ENCODE measurements at places on chromosomes 11 and 22.

GRCh38 chr22:48320683-48321451 lies 1506.8 kb downstream of the BRD1 start:
- DNase-seq = no peak

- peak; percentile 62 for DNase-seq
Measured at GRCh38 chr11:12052676-12053605, 44.5 kb upstream of the DKK3 start.

- DNase-seq = no peak
Measured at GRCh38 chr11:112744041-112744440, 217.2 kb upstream of the NCAM1 start.

- DNase-seq = no peak
Measured at GRCh38 chr11:83691451-83691950, 405.3 kb upstream of the CCDC90B start.

DNA sequence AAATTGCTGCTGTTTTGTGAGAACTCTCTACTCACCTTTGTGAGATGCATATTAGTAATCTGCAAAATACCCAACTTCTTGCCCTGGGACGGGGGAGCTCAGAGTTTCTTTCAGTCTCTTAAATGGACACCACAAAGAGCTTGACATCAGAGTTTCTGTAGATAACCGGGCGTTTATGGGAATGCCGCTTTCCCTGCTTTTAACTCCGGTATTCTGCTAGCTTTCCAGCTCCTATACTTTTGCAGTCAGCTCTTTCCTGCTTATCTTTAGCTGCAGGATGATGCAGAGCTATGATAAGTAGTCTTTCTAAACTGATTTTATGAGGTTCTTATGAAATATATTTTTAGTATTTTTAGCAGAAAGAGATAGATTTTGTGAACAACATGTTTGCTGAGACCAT lies 154.6 kb upstream of the SORL1-AS1 start:
- DNase-seq = no peak

DNA sequence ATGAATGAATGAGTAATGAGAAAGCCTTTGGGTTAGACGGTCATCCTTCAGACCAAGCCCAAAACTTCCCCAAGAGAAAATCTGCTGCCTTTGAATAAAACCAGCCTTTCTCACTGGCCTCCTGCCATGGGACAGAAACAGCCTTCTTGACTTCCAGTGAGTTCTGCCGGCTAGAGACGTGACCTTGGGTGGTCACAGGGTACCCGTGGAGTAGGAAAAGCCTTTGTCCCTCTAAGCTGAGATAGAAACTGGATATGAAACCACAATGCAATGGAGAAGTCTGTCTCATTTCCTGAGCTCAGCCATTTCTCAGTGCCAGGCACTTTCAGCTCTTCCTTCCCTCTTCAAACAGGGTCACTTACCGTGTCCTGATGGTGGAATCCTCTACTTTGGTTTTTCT lies 21.2 kb upstream of the YWHAH start:
- DNase-seq = no peak

DNA sequence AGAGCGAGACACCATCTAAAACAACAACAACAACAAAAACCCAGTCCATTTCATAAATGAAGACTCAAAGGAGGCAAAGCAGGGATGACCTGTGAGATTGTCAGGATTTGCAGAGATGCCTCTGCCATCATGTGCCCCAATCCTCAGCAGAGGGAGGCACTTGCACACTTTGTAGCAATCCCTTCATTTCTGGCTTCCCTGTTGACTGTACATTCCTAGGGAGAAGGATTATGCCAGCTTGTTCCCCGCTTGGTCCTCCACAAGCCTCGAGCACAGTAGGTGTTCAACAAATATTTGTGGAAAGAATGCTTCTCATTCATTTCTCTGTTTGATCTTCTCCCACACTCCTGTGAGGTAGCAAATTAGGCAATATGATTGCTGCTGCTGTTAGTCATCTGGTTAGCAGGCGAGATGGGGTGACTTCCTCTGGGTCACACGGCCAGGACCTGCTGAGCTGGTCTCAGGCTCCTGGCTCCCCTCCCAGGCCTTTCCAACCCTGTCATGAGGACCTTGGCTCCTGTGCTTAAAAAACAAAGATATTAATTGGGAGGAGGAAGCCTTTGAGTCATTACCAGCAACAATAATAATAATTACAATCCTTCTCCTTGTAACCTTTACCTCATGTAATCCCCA lies 34.1 kb downstream of the LIF start:
- peak; percentile 66 for DNase-seq

DNA sequence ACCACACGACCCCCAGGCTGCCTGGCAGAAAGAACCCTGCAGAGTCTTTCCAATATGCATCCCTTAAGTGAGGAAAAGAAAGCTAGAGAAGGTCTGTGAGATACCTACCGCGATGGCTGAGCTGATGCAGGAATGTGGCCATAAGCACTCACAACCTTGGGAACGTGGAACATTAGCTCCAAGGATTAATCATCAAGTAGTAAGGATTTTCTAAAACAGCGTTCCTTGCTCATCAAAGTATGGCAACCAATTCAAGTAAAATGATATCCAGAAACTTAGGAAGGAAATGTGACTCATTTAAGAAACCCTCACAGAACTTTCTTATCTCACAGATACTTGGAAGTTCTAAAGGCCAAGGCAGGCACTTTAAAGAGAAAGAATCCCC lies 12.8 kb downstream of the PACSIN2 start:
- DNase-seq = no peak

GRCh38 chr11:44496391-44496790 lies 69.1 kb upstream of the CD82 start:
- DNase-seq = no peak

GRCh38 chr11:122714484-122714883 lies 59.0 kb downstream of the UBASH3B start:
- no peak for DNase-seq

DNA sequence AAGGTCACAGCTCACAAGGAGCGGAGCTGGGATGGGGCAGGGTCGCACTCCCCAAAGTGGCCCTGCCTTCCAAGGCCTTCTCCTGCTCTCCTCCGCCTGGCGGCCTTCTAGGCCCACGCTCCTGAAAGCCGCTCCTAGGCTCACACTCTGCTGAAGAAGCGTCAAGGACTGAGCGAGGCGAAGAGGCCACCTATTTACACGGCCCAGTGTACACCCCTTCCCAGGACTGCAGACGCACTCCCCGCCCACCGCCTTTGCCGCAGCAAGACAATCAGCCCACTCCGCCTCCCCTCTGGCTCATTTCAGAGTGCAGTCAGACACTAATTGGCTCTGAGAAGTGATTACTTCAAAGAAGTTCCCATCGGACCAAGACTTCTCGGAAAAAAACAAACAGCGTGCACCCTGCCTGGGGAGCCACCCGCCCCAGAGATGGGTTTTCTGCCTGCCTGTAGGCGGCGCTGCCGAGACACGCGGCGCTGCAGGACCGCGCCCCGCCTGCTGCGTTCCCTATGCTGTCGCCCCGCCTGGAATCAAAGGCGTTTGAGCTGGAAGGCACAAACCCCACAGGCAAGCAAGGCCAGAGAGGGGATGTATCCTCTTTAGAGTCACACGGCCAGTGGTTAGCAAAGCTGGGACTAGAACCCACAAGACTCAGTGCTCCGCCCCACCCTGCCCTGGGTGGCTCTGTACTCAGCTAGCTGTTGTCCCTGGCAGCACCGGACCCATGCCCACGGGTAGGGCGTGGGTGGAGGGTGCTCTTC lies 414.8 kb downstream of the BUD13 start:
- no peak for DNase-seq

DNA sequence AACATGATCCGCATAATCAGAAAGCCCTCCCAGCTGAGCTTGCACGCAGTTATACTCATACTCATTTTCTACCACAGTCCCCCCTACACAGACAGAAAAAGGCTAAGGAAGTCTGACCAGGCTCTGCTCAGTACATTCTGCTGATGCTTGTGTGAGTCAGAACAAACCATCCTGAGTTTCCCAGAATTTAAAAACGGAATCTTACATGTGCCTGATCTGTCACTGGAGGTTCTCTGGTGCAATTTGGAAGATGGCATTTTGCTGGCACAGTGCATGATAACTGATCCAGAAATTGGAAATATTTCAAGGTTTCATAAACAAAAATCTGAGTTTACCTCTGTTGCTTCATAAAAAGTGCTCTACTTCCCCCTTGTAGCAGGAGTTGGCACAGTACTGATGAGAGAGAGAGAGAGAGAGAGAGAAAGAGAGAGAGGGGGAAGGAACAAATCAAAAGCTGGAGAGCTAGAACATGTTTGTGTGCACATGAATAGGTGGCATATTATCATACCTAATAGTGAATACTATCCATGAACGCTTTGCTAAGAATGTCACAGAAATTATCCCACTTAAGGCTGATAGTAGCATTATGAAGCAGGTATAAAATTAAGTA lies 1085.3 kb downstream of the DLG2 start:
- no peak for DNase-seq

- no peak for DNase-seq
Measured at GRCh38 chr11:15794361-15795150, 561.8 kb downstream of the SOX6 start.

DNA sequence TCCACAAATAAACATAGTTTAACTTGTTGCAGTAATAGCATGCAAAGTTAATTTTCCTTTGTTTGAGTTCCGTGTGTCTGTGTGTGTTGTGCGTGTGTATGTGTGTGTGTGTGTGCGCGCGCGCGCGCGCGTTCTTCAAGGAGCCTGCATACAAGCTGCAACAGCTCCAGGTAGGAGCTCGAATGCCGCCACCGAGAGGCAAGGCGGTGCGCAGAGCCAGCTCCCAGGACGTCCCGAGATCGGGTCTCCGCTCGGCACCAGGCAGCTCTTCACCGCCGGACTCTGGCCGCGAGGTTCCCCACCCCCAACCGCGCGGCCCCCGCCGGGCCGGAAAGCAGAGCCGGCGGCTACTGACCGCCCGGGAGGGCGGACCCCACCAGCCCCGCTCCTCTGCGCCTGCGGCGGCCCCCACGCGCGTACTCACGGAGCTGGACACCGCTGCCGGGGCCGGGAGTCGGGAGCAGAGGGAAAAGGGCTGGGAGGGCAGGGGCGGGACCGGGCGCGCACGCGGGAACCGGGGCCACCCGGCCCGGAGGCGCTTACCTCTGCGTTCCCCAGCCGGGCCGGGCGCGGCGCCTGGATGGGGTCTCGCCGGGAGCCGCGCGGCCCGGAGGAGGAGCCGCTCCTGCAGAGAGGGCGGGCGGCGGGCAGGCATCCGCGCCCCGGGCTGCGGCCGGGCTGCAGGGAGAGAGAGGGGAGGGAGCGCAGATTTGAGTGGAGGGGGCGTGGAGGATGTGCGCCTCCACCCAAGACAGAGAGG lies 40.4 kb upstream of the AKIP1 start:
- no peak for DNase-seq

DNA sequence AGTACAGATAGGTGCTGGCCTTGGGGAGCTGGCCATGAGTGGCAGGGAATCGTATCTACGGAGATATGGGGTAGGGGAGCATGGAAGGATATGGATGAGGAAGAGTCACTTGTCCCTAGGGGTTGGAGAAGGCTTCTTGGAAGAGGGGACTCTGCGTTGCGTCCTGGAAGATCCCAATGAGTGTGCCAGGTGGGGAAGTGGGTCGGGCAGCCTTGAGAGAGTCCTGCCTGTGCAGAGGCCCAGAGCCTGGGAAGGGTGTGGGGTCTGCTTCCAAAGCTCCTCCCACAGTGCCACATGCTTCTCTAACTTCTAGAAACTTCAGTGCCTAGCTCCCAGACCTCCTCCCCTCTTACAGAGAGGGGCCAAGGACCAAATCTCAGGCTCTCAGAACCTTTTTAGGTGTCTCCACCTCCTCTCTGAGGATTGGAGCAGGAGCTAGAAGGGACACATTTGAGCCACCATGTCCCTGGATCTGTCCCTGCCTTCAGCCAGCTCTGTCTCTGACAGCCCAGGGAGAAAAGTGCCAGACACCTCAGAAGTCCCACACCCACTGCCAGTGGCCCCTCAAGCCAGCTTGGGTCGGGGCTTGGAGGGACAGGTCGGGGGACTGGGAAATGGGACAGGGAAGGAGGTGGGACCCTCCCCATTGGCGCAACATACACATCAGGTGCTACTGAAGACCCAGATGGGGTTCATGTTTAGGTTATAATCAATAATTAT lies 11.0 kb downstream of the RHBDD3 start:
- DNase-seq = no peak

- no peak for DNase-seq
Measured at GRCh38 chr11:96948066-96948465, 558.3 kb downstream of the JRKL start.

- no peak for DNase-seq
Measured at GRCh38 chr11:95924414-95924760, 480 bp upstream of the MTMR2 start.

DNA sequence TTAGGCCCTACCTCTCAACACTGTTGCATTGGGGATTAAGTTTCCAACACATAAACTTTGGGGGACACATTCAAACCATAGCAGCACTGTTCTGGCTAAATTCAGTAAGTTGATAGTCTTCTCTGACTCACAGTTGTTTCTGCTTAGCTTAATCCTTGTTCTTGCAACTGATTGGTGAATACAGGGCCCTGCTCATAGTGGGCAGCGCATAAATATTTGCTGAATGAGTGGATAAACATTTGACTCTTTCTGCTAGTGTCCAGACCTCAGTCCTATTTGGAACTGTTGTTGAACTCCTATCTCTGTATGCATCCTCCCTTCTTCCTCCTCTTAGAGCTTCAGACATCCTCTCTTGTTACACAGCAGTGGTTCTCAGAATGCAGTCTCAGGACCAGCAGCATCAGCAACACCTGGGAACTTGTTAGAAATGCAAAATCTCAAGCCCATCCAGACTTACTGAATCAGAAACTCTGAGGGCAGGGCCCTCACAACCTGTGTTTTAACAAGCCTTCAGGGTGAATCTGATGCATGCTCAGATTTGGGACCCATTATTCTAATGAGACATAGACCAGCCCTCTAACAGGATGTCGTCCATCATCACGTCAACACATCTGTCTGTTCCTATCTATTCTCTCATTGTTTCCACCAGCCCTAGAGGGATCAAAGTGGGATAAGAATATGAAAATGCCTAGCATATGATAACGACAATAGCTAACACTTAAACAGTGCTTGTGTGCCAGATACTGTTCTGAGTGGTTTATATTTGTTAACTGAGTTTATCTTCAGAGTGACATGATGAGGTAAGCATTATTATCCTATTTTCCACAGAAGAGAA lies 22.3 kb downstream of the SPON1 start:
- DNase-seq = no peak
